NCI-H345 (cell line): ENCODE measurements at places on chromosomes 1 and 21.

GRCh38 chr1:1175221-1176062 is 1.8 kb downstream of the TTLL10 start:
- DNase-seq = peak; percentile 85

GRCh38 chr1:9192578-9193232 is 41.9 kb upstream of the H6PD start:
- DNase-seq = no peak

DNA sequence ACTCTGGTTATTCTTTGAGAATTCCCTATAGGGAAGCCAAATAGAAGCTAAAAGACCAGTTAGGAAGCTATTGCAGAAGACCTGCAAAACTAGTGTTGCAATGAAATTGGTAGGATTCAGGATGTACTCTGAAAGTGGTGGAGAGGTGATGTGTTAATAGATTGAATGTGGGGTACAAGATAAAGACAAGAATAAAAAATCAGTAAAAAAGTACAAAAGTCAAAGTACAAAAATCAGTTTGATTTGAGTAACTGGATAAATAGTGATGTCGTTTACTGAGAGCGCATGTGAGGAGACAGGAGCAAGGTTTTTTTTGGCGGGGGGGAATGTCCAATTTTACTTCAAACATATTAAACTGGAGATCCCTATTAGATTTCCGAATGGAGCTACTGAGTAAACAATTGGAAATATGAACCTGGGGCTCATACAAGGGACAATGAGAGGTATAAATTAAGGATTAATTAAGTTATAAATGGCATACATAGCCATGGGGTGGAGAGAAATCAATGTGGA is 2.5 kb upstream of the DCAF8 start:
- no peak for DNase-seq

DNA sequence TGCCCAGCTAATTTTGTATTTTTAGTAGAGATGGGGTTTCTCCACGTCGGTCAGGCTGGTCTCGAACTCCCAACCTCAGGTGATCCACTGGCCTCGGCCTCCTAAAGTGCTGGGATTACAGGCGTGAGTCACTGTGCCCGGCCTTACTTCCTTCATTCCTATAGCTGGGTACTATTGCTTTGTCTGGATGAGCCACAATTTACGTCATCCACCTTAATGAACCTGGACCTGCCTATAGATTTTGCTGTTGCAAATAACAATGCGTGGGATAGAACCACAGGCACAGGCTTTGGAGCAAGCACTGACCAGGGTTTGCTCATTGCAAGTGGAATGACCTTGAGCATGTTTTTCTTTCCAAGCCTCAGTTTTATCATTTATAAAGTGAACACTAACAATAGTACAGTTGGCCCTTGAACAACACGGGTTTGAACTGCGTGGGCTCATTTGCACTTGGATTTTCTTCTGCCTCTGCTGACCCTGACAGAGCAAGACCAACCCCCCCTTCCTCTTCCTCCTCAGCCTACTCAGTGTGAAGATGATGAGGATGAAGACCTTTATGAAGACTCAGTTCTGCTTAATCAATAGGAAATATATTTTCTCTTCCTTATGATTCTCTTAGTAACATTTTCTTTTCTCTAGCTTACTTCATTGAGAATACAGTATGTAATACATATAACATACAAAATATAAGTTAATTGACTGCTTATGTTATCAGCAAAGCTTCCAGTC is 33.3 kb upstream of the BECN2 start:
- no peak for DNase-seq

DNA sequence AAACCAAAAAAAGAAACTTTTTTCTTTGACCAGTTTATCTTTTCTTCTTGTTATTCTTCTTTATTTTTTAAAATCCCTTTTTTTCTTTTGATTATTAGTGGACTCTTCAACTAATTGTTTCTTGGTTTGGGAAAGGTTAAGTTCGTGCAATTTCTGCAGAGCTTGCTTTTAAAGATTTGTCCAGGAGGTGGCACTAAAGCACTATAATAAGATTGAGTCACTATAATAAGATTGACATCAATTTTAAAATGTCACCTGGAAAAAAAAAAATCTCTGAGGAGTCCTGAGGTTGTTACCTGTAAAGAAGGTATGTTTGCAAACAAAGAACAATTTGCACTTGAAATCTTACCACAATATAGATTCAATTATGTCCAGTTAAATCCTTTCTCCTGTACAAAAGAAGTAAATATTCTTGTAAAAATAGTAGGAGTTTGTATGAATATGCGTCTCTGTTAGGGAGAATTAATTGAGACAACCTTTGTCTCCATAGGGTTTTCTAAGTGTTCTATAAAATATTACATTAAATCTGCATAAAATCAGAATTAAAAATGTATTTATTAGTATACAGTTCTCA is 166.7 kb downstream of the ADGRL4 start:
- DNase-seq = peak; percentile 55

DNA sequence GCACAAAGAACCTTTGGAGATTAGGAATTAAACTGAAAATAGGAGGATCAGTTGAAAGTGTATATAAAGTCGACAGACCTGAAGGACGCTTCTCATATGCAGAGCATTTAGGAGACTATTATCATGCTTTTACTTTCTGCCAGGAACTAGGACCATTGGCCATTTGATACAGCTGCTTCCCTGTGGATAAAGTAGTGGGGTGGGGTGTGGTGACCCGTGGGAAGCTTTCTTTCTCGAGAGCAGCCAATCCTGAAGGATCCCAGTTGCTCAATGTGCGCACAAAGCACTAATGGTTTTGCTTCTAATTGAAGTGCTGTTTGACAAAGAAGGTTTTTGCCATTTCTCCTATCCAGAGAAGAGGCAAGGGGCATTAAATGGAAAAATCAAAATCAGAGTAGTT is 14.9 kb upstream of the CD55 start:
- no peak for DNase-seq

GRCh38 chr1:112501810-112502641 is 6.7 kb upstream of the WNT2B start:
- peak; percentile 38 for DNase-seq

DNA sequence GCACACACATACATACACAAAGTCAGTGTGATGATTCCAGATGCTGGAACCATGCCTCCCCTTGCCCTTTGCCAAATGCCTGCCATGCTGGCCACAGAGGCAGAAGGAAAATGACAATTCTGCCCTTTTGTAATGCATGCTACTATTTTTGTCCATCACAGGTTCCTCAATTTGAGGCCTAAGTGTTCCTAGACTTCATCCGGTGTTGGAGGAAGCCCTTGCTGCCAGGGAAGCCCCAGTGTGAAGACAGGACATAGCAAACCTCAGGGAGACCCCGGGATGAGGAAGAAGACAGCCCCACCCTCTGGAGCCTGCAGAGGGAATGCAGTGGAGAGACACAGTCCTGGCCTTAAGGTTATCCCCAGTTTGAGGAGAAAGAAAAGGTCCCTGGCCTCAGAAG is 14.4 kb downstream of the PRR9 start:
- no peak for DNase-seq

DNA sequence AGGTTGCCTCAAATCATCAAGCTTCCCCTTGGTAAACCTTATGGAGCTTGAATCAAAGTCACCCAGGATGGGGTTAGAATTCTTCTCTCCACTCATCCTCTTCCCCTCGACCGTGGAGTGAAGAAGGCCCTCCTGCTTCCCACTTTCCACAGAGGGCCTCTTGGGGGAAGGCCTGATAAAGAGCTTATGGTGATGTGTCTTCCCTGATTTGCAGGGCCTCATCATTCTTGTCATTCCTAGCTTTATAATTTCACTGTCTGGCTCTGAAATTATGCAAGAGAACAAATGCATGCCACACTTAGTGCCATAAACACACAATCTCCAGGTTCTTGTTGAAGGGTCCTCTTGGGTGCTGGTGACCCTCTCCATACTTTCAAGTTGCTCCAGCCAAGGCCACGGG is 101.2 kb downstream of the HMGB4 start:
- DNase-seq = no peak

DNA sequence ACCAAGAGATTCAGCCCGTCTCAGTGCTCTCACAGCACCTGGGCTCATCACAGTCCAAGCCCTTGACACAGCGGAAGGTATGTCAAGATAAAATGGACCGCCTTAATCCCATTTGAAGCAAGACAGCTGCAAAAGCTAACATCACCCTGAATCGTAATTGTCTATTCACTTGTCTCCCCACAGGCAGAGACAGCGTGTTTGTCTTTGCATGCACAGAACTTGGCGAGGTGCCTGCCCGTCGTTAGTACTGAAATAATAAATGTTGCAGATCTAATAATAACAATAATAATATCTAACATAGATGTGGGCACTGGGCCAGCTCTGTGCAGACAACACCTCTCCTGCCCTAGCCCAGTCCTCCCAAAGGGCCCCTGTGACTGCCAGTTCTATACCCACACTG is 271.7 kb downstream of the NPHP4 start:
- peak; percentile 44 for DNase-seq

- DNase-seq = peak; percentile 93
Observed at GRCh38 chr1:169103480-169103893, 3.0 kb upstream of the ATP1B1 start.

DNA sequence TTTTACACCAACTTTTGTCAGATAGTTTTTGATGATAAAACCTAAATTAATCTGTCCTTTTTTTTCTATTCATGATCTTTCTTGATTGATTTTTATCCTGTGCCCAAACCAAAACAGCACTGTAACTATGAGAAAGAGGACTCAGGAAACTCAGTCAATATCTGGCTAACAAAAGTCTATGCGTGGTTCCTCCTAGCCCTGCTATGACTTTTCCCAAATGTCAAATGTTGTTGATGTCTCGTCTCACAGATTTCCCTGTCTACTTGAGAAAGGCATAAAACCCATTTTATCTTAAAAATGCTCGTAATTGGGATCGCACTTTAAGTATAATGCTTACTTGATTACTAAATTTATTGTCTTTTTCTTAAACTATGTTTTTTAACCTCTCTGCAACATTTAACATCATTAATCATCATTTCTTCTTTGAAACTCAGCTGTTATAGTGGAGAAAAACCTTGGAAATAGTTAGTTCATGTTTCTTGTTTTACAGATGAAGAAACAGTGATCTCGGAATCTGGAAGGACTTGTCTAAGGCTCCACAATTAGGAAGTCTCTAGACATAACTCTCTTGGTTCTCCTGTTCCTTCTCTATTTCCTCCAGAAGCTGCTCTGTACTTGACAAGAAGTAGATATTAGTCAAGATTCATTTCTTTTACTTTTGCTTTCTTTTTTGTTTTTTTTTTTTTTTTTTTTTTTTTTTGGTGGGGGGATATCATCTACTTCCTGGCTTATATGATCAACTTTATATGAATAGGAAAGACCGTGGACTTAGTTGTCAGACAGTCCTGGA is 26.2 kb upstream of the PTPRC start:
- no peak for DNase-seq

DNA sequence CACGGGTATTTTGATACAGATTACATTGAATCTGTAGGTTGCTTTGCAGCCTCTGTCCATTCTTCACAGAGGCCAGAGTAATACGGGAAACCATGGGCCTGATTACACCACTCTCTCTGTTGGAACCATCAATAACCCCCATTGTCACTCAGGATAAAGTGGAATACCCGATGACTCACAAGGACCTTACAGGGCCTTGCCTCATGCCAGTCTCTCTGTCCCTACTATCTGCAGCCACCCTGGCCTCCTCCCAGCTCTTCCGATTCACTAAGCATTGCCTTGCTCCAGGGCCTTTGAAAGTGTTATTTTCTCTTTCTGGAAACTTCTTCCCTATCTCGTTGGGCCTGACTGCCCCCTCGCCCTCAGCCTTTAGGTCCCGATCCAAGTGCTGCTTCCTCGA is 61.7 kb downstream of the HMGB4 start:
- no peak for DNase-seq

DNA sequence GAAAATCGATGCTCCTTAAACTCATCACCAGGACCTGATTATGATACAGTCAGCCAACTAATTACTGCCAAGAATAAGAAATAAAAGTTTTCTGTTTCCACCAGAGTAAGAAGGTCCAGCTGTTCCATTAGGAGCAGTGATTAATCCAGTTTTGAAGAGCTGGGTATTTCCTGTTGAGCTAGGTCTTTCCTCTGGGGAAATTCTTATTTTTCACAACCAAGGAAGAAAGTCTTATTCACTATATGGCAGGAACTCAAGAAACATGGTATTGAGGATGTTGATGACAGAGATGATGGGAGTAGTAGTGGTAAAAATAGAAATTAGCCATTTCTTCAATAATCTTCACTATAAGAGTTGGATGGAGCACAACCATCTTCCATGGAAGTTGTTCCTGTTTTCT is 374.6 kb upstream of the RUNX1 start:
- DNase-seq = no peak

DNA sequence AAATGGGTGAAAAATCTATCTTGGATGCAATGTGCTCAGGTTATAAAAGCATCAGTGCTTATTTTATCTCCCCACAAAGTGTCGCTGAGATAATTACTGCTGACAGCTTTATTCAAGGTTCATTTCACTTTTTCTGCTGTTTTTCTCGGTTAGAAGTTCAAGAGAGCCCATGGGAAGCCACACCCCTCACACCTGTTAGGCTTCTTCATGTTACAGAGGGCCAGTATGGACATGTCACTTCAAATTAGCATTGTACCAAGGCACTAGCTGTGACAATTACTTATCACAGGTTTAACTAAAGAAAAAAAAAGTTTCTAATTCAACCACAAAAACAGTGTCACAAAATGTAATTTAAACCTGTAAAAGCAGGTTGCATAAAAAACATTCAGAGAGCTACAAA is 187.3 kb upstream of the DMRTA2 start:
- DNase-seq = peak; percentile 91

DNA sequence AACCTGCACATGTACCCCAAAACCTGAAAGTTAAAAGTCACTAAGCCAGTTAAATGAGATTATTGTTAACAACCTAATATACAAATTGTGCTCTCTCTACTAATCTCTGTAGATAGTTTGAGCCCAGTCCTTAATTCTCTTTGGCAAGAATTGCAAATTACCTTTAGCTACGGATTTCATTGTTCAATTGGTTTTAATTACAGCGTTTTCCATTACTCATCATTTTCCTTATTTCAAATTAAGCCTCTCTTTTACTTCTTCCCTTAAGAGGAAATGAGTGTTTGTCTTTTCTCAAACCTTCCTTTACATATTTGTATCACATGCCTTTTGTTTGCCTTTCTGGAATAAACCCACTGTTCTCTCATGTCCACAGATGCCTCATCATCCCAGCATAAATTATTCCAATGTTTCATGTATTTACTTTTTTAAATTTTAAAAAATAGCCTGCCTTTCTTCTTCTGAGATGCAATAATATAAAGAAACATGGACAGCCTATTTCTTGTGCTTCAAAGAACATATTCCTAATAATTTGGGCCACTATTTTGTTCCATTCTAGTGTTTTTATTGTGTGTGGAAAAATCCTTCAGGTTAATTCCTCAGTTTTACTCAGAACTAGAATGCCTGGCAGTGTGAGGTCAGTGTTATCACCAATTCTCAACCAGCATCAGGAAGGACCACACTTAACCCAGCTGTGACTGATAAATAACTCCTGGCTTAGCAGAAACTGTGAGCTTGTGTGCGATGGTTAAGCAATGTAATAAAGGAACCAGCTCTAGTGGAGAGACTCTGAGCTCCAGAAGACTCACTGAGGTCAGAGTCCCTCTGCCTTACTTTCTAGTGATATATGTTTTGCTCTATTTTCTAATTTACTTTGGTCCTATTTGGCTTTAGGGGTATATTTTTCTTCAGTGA is 600.5 kb downstream of the LTN1 start:
- DNase-seq = no peak

GRCh38 chr21:38460171-38460742 is 38.0 kb downstream of the ERG start:
- no peak for DNase-seq
